Left kidney (tissue), 8 donors: ENCODE measurements at places on chromosomes 11 and 22. TPM values are rescaled to one million over a fixed set of nuclear protein-coding genes. Genes with fewer than 3 reads are reported as not detected.

TUB gene
- polyA plus RNA-seq = 27.2 TPM

NTM gene
- 44.4 TPM for polyA plus RNA-seq

APOA4 gene
- not detected for polyA plus RNA-seq

GTPBP1 gene
- 53.6 TPM for polyA plus RNA-seq

CHRDL2 gene
- polyA plus RNA-seq = 0.22 TPM

OR8D4 gene
- not detected for polyA plus RNA-seq

CARD10 gene
- polyA plus RNA-seq = 20.3 TPM

SLC36A4 gene
- polyA plus RNA-seq = 28.5 TPM

GLYATL2 gene
- 4.6 TPM for polyA plus RNA-seq

TST gene
- 39.1 TPM for polyA plus RNA-seq

IGLL5 gene
- polyA plus RNA-seq = not detected
